ENCODE measurements at places on chromosomes 2 and 18.

GRCh38 chr2:186516396-186516795, 30.3 kb downstream of the ZC3H15 start:
- DNase-seq, result no peak

DNA sequence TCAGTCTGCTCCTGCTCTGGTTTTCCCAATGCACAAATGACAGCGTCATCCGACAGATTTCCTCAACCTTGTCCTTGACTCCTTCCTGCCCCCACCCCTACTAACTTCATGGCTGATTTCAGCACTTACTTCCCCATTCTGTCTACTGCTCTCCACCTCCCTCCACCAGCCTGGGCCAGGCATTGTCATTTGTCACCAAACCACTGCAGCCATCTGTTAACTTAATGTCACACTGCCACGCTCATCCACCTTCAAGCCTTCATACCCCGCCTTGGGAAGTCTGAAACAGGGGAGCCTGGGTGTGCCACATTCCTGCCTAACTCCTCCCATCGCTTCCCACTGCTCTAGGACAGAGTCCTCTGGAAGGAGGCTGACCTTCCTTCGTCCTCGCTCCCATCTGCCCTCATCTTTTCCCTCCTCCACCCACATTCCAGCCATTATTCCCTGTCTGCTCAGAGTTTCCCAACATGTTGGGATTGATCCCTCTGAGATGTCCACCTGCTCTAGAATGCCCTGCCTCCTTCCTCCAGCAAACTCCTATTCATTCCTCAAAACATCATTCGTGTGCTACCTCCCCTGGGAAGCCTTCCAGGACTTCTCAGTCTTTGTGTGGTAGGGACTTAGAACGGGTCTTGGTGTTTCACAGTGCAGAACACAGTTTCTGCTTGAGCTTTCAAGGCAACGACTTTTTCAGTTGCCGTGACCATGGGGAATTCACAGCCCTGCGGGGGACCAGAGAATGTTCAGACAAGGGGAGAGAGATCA, 42.2 kb upstream of the SMAD7 start:
- DNase-seq, result peak; percentile 50

DNA sequence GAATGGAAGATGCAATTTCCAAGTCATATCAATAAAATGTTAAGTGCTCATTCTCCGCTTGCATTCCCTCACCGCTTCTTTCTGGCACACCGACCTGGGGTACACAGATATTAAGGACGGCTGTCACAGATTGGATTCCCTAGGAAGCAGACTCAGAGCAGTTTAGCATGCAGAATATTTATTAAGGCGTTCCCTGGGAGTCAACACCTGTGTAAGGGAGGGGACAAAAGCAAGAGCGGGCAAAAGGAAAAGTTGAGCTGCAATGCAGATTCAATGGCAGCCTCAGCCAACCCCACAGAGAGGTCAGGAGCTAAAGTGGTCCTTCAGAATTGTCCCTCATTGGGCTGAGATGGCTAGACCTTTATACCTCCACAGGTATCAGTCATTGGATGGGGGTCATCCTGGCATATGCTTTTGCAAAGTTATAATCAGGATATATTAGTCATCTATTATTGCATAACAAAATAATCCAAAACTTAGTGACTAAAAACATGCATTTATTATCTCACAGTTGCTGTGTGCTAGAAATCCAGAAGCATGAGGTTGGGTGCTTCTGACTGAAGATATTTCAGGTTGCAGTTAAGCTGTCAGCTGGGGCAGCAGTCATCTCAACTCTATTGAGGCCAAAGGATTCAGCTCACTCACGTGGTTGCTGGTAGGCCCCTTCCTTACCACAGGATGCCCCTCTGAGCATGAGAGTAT, 27.0 kb upstream of the INO80D start:
- DNase-seq, result no peak

- DNase-seq, result no peak
Observed at GRCh38 chr18:45522371-45522770, 92.9 kb upstream of the SLC14A2 start.

GRCh38 chr2:39437522-39438296, 624 bp upstream of the MAP4K3 start:
- peak; percentile 44 for DNase-seq
